Spinal cord (tissue), 10 donors: ENCODE measurements at places on chromosomes 1 and 21. TPM values are rescaled to one million over a fixed set of nuclear protein-coding genes. Genes with fewer than 3 reads are reported as not detected.

GRCh38 chr1:151326619-151327222, 495 bp downstream of the PI4KB start:
- DNase-seq = no peak

DNA sequence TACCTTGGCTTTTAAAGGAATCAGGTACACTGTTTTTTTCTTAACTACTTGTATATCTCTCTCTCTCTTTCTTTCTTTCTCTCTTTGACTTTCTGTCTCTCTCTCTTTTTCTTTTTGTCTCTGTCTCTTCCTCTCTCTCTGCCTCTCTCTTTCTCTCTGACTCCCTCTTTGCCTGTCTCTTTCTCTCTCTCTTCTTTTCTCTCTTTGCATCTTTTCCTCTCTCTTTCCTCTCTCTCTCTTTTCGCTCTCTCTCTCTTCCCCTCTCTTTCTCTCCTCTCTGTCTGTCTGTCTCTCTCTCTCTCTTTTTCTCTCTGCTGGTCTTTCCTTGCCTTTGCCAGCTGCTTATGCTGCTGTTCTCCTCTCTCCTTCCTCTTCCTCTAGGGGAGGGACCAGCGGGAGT, 143.2 kb downstream of the TRIM33 start:
- no peak for DNase-seq

DNA sequence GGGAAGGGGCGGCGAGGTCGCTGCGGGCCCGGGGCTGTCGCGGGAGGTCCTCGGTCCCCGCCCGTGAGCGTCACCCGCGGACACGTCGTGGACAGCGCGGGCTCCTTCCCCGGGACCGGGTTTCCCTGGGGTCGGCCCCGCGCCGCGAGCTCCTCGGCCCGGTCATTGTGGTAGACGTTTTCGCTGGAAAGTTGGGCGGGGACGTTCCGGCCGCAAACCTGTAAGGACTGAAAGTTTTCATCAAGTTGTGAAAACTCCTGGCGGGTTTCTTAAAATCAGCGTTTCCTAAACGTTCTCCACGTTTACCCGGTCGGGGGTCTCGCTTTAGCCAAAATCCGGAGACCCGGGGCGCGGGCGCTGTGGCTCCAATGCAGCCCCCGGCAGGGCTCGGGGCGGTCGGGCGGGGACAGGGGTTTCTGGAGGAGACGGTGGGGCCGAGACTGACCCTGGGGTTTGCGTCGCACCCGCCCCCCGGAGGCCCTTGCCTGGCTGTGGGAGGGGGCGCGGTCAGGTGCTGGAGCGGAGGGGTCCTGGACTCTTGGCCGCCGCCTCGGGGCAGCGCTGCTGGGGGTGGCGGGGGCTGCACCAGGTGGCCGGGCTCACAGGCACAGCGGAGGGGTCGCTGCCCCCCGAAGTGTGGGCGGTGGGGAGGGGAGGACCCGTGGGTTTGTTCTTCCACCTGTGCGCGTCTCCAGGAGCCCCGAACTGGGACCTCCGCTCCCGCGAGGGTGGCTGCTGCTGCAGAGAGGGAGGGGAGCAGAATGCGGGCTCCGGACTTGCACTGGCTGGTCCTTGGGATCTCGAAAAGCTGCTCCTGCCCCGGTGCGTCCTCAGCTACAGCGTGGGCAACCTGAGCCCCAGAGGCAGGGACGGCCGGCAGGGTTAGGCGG, 827 bp downstream of the PRKCZ start:
- no peak for DNase-seq

GRCh38 chr1:42931911-42932422, 26.7 kb downstream of the SLC2A1 start:
- no peak for DNase-seq

- peak; percentile 16 for DNase-seq
Measured at GRCh38 chr1:11281518-11282331, 8.7 kb downstream of the UBIAD1 start.

- no peak for DNase-seq
Measured at GRCh38 chr1:66405061-66405460, 128.9 kb upstream of the SGIP1 start.

Gene FBXO2
- total RNA-seq = 19.4 TPM

Gene UBXN10
- total RNA-seq = 9.8 TPM

Gene CD1E
- total RNA-seq = 0.17 TPM

Gene AIRE
- 0.50 TPM for total RNA-seq
